AG09309 (cell line): ENCODE measurements at places on chromosomes 13 and 19.

GRCh38 chr19:11300811-11301120 is 4.8 kb downstream of the TSPAN16 start:
- DNase-seq, result no peak

DNA sequence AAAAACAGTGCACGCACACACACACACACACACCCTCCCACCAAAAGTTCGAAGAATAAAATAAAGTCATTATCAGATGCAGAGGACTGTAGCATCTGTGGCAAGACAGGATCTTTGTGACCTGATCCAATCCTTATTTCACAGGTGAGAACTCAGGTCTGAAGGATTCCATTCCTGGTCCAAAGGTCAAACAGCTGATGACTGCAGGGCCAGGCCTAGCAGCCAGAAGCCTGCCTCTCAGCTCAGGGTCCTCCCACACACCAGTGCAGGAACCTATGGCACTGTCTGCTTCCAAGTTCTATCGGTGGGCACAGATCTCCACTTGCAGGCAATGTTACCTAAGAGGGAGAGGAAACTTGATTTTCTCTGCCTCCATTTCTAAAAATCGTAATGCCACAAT is 57.5 kb downstream of the SERP2 start:
- no peak for DNase-seq

DNA sequence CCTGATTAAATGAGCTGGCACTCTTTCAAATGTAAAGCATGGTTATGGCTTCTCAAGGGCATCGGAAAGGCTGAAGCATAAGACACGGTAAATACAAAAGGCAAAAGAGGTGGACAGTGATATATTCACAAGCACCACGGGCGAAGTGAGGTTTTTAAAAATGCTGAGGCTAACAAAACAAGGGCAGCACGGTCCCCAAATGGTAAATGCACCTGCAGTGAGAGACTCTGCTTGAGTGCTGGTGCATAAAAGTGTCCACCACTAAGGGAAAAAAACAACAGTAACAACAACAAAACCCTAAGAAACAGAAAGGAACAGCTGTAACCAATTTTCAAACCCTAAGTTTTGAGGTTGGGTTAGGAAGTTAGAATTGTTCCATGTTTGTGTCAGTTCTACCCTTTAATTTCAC is 234.9 kb downstream of the PCDH9 start:
- no peak for DNase-seq

GRCh38 chr19:48623556-48624066 is 4.3 kb downstream of the SPHK2 start:
- DNase-seq, result no peak

GRCh38 chr19:6212403-6213265 is 67.1 kb downstream of the MLLT1 start:
- no peak for DNase-seq

- no peak for DNase-seq
Observed at GRCh38 chr13:27174766-27175455, 3.3 kb upstream of the USP12 start.

- no peak for DNase-seq
Observed at GRCh38 chr13:46113596-46113995, 8.8 kb upstream of the CPB2 start.

GRCh38 chr13:78714717-78715116 is 55.8 kb upstream of the OBI1 start:
- DNase-seq, result no peak

- DNase-seq, result no peak
Observed at GRCh38 chr13:46947425-46948191, 50.8 kb upstream of the HTR2A start.

DNA sequence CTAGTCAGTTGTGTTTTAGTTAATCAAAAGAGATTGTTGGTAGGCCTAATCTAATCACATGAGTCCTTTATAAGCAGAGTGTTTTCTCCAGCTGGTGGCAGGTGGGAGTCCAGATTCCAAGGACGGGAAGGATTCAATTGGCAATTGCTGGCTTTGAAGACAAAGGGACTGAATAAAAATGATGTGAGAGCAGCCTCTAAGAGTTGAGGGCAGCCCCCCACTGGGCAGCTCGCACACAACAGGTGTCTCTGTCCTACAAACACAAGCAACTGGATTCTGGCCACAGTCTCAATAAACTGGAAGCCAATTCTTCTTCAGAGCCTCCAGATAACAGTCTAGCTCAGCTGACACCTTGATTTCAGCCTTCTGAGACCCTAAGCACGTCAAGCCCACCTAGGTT is 915.2 kb downstream of the PCDH9 start:
- DNase-seq, result no peak

DNA sequence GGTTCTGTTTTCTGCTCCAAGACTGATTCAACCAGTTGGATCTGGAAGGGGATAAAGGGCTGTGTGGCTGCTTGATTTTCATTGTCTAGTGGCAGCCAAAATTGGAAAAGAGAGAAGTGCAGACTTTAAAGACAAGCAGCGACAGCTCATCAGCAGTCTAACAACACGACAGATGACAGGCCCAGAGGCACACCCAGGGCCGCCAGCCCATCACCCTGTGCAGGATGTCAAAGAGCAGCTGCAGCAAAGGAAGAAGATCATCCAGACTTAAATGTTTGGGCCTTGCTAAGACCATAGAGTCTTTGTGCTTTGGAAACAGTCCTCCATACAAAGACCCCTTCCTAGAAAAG is 421.0 kb upstream of the KLF12 start:
- DNase-seq, result no peak

GRCh38 chr13:93356469-93356868 is 129.9 kb downstream of the GPC6 start:
- no peak for DNase-seq

DNA sequence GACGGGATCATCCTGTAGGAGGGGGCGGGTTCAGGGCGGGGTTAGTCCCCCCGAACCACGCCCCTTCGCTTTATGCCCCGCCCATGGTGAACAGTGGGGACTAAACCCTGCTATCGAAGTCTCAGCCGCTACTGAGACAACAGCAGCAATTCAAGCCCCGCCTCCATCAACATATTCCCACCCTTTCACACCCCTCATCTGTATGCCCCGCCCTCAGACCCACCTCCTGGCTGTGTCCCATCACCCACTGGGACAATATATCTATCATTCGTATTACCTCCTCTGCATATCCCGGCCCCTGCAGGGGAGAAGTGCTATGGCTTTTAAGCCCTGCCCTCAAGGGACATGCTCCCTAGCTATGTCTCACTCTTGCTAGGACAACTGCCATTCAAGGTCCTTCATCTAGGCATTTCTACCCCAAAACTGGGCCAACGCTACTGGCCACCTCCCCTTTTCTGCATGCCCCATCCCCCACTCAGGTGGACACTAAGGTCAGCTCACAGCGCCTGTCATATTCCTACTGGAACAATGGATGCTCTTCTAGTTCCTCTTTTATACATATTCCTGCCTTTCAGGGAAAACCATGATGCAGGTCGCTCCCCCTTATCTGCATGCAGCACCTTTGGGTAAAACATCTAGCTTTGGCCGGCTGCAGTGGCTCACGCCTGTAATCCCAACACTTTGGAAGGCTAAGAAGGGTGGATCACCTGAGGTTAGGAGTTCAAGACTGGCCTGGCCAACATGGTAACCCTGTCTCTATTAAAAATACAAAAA is 11.9 kb downstream of the LRFN1 start:
- no peak for DNase-seq

GRCh38 chr19:3464587-3465235 is 15.6 kb downstream of the SMIM24 start:
- DNase-seq, result no peak

GRCh38 chr19:28831462-28831861 is 381.5 kb downstream of the UQCRFS1 start:
- no peak for DNase-seq

GRCh38 chr13:44104969-44105368 is 225.3 kb downstream of the LACC1 start:
- DNase-seq, result no peak

DNA sequence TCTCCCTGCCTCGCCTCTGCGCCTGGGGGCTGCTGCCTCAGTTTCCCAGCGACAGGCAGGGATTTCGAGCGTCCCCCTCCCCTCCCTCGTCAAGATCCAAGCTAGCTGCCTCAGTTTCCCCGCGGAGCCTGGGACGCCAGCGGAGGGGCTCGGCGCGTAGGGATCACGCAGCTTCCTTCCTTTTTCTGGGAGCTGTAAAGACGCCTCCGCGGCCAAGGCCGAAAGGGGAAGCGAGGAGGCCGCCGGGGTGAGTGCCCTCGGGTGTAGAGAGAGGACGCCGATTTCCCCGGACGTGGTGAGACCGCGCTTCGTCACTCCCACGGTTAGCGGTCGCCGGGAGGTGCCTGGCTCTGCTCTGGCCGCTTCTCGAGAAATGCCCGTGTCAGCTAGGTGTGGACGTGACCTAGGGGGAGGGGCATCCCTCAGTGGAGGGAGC is 722 bp upstream of the ICAM1 start:
- no peak for DNase-seq

- no peak for DNase-seq
Observed at GRCh38 chr13:101795460-101795859, 343.0 kb downstream of the ITGBL1 start.

DNA sequence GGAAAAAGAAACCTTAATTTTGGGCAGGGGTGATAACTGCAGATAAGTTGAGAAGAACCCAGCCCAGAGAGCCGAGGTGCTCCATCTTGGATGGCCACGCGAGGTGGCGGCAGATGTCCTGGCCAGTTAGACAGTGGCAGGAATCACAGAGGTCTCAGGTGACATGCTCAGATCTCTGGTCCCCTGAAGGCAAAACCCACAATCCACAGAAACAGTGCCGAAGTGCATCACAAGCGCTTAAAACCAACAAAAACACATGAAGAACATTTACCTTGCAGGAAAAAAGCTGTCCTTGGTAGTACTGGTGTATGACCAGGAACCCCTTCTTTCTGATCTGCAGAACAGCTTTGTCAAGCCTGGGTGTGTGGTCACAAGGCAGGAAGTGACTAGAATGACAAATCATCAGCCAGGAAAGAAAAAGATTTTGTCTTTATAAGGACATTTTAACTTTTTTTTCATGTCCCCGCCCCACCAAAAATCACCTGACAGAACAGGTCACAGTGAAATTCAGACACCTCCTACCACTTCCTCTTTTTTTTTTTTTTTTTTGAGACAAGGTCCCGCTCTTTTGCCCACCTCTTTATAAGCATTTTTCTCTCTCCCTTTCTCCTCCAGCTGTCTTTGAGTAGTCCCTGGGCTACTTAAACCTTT is at the start of gene LCP1:
LCP1 (minus strand) TSS at position 338 of the 651 bp plus-strand sequence. CDS start 22,515 bp downstream, outside the sequence.
- no peak for DNase-seq

- DNase-seq, result peak; percentile 27
Observed at GRCh38 chr19:6811906-6812305, 39.4 kb downstream of the VAV1 start.

DNA sequence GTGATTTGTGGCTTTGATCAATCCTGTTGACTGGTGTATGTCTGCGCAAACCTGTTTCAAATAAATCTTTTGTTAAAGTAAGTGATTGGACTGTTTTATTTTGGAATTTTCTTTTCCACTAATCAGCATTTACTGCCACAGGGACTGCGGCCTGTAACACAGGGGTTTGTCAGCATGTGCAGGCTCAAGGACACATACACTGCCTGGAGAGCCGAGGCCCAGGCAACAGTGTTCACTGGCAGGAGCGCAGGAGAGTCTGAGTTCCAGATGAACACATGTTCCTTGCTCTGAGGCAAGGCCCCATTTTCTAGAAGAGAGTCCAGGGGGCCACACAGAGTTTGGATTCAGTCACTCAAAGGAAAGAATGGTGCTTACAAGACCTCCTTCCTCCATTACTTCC is 26.0 kb downstream of the SHISA2 start:
- no peak for DNase-seq

DNA sequence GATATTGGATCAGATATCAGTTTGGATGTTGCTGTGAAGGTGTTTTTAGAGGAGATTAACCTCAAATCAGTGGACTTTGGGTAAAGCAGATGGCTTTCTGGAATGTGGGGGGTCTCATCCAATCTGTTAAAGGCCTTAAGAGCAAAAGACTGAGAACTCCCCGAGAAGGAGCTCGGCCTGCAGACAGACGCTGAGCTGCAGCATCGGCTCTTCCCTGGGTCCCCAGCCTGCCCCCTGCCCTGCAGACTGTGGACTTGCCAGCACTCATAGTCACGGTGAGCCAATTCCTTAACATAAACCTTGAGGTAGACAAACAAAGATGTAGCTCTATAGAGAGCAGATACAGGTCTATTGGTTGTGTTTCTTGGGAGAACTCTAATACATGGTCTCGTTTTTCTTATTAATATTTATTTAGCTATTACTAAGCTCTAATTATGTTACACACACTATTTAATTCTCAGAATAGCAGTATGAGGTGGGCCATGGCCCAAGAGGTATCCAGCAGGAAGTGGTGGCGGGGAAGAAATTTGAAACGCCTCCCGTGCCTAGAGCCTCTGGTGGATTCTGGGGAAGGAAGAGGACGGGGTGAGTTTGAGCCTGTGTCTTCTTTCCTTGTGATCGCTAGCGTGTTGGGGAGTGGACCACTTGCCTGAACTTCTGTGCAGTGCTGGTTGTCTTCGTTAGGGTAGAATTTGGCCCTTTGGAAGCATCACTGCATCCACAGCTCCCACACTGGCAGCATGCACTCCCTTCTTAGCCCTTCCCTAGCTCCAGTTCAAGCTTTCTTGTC is 305.3 kb downstream of the TEX29 start:
- DNase-seq, result no peak

DNA sequence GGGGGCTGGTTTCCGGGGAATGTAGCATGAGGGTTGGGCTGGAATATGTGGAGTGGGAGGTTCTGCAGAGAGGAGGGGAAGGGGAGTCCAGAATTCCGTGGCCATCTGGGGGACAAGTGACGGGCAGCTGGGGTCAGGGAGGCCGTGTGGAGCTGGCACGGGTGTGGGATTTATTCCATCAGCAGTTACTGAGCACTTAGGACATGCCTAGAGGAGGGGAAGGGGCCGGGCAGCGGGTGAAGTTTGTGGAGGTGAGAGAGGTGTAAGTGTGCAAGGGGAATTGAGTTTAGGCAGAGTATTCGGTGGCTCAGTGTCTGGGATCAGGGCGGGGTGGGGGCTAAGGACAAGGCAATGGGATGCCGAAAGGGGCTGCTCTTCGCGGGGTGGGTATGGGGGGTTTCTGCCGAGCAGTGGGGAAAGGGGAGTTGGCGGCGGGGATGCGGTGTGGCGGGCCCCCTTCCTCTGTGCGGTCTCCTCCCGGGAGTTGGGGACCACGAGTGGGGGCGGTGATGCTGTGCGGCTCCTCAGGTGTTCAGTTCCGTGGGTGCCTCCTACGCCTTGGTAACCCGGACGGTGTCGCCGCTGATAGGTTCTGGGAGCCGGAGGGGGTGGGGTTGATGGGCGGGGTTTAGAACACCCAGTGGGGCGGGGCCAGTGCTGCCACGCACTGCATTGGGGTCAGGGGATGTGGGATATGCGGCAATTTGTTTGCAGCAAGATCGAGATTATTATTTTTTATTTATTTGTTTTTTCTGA is 5.4 kb downstream of the CCDC61 start:
- DNase-seq, result no peak

DNA sequence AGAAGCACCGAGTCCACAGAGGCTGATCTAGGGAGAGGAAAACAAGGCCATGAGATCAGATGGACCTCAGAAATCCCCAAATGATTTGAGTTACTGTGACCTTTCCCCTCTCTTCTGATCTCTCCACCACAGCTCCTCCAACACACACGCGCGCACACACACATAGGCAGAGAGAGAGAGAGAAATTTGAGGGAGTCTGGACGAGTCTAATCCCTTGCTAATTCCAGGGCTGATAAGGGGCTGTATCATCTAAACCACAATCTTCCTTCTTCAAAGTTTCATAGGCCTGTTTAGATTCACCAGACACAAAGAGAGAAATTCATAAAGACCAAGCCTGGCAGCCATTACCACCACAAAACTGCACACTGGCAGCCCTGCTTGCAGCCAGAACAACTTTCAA is 8.6 kb downstream of the ZFP82 start:
- DNase-seq, result no peak
